ENCODE measurements at places on chromosomes 3 and 15. TPM values are rescaled to one million over a fixed set of nuclear protein-coding genes. Genes with fewer than 3 reads are reported as not detected.

The GP5 gene
- not detected for total RNA-seq

The UACA gene
- 171 TPM for total RNA-seq

GRCh38 chr3:175695251-175695650, 836.1 kb downstream of the NAALADL2 start:
- DNase-seq: no peak
- H3K27ac ChIP-seq: no peak overlapping the region
- H3K36me3 ChIP-seq: no peaks in the 10 kb centered on the region
- peaks cover 14% of the 10 kb centered on the region for H3K4me1 ChIP-seq

DNA sequence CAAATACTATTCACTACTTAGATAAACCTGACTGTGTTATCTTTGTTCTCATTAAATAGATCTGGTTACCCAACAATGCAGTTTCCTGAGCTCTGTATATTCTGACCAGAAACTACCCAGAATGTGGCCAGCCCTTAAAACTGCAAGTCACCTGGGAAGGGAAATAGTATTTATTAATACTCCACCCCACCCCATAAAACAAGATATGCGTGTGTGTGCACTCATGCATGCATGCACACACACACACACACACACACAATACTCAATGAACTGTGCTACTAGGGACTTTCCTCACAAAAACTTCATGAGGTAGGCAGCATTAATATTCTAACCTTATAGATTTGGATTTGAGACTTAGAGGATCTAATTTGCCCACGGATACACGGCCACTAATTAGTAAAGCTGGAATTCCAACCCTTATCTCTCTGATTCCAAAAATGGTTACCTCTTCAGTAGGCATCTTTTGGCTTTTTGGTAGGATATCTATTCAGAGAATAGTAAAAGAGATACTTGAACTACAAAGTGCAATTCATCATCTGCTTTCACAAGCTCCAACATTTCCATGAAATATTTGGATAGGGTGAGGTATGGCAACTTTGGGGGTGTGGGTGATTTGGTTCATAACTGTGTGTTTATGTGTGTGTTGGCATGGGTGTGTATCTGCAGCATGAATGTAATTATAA, 197.0 kb upstream of the CFAP20DC start:
- H3K27me3 ChIP-seq: no peaks in the 10 kb centered on the region
- DNase-seq: no peak
- no peak overlapping the region for H3K27ac ChIP-seq
- H3K4me1 ChIP-seq: peaks cover 17% of the 10 kb centered on the region
- H3K4me3 ChIP-seq: no peak overlapping the region

DNA sequence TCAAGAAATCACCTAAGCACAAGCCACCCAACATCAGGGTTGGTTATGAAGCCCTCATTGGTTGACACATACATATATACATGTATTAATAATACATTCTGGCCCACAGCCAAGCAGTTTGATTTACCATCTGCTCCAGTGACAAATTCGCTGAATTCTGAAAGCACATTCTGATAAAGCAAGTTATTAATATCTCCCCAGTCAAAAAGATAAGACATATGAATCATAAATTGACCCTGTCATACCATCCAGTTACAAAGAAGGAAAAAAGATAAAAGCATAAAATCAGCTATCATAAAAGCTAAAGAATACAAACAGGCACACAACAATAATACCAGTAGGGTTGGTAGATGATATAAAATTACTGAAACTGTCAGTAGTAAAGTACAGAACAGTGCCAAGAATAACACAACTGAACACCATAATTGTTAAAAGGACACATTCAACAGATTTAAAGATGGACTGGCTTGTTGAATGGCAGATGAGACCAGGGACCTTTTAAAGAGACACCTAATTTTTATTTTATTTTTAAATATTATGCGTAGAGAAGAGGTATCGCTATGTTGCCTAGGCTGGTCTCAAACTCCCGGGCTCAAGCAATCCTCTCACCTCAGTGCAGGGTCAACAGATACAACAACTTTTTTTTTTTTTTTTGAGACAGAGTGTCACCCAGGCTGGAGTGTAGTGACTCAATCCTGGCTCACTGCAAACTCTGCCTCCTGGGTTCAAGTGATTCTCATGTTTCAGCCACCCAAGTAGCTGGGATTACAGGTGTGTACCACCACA, 7.7 kb downstream of the SNX4 start:
- H3K4me1 ChIP-seq: peaks cover 26% of the 10 kb centered on the region
- no peak for DNase-seq
- H3K4me3 ChIP-seq: no peak overlapping the region
- peak overlapping the region; percentile 84 for H3K27ac ChIP-seq
- peaks cover 13% of the 10 kb centered on the region for H3K36me3 ChIP-seq

GRCh38 chr15:79357566-79357965, 46.7 kb downstream of the TMED3 start:
- DNase-seq: no peak
- no peak overlapping the region for H3K4me3 ChIP-seq
- no peak overlapping the region for H3K27ac ChIP-seq
- no peaks in the 10 kb centered on the region for H3K27me3 ChIP-seq
- H3K36me3 ChIP-seq: peaks cover 7% of the 10 kb centered on the region
- peaks cover 8% of the 10 kb centered on the region for H3K4me1 ChIP-seq

- peaks cover 3% of the 10 kb centered on the region for H3K4me1 ChIP-seq
- no peaks in the 10 kb centered on the region for H3K27me3 ChIP-seq
- peak; percentile 80 for DNase-seq
- no peak overlapping the region for H3K27ac ChIP-seq
Measured at GRCh38 chr3:12898965-12899755, 57.8 kb upstream of the RPL32 start.

GRCh38 chr3:62201438-62202035, 171.8 kb downstream of the FEZF2 start:
- no peak for DNase-seq
- H3K27me3 ChIP-seq: no peaks in the 10 kb centered on the region
- no peak overlapping the region for H3K4me3 ChIP-seq
- H3K36me3 ChIP-seq: peaks cover 14% of the 10 kb centered on the region
- no peaks in the 10 kb centered on the region for H3K4me1 ChIP-seq
- H3K27ac ChIP-seq: no peak overlapping the region

DNA sequence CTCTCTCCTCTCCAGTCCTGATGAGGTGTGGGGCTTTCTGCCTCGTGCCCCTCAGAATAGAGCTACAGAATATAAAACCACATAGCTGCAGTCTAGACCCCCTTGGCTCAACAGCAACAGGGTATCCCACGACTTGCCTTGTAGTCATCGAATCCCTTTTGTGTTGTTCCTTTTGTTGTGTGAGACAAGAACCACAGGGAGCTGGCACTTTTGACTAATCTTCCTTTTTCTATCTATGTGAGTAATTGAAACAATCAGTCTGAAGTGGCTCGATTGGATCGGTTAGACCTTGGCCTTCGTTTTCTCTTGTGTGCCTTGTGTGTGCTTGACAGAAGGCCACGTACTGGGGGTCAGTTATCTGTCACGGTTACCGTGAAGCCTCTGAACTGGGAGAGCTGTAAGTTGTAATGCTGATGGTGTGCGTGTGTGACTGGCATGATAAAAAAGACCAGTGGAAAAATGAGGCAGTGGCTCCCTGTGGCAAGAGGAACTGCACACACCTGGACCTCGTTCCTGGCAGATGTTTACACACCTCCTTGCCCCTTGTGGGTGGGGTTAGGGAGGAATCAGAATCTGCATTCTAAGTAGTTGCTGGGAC, 23.2 kb upstream of the IQCF6 start:
- H3K4me3 ChIP-seq: no peak overlapping the region
- H3K36me3 ChIP-seq: no peaks in the 10 kb centered on the region
- DNase-seq: no peak

DNA sequence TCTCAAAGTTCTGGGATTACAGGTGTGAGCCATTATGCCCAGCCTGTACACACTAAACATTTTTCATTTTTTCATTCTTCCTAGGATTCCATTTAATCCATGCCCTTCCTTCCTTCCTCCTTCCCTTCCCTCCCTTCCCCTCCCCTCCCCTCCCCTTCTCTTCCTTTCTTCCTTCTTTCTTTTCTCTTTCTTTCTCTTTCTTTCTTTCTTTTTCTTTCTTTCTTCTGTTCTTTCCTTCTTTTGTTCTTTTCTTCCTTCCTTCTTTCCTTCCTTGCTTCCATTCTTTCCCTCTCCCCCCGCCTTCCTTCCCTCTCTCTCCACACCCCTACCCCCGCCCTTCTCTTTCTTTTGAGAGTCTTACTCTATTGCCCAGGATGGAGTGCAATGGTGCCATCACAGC, 40.9 kb upstream of the ATP13A3 start:
- H3K36me3 ChIP-seq: no peaks in the 10 kb centered on the region
- H3K27ac ChIP-seq: peak overlapping the region; percentile 63
- peaks cover 10% of the 10 kb centered on the region for H3K4me1 ChIP-seq
- no peak overlapping the region for H3K4me3 ChIP-seq

DNA sequence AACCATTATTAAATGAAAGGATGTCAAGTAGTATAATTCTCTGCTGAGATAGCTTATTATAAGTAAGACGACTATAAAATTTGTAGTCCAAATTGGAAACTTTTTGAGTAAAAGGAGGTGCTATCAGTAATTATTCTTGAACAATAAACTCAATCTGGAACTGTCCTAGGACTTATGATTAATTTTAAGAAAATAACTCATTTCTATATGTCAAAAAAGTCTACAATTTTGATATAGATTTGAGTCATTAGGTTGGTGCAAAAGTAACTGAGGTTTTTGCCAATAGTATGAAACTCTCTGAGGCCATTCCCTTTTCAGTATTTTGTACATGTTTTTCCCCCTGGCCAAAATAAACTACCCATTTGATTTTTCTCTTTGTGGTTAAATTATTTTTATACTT, 41.0 kb downstream of the LEKR1 start:
- peaks cover 7% of the 10 kb centered on the region for H3K36me3 ChIP-seq
- H3K4me3 ChIP-seq: no peak overlapping the region
- H3K27ac ChIP-seq: no peak overlapping the region
- no peaks in the 10 kb centered on the region for H3K4me1 ChIP-seq
- DNase-seq: no peak

GRCh38 chr15:61685971-61686370, 374.3 kb downstream of the VPS13C start:
- DNase-seq: no peak
- no peaks in the 10 kb centered on the region for H3K4me1 ChIP-seq
- no peak overlapping the region for H3K27ac ChIP-seq
- no peak overlapping the region for H3K4me3 ChIP-seq
- H3K27me3 ChIP-seq: peaks cover 7% of the 10 kb centered on the region
- H3K36me3 ChIP-seq: no peaks in the 10 kb centered on the region

GRCh38 chr15:36791844-36792571, 212.6 kb downstream of the CDIN1 start:
- no peak for DNase-seq
- H3K27ac ChIP-seq: peak overlapping the region; percentile 41
- no peak overlapping the region for H3K4me3 ChIP-seq
- no peaks in the 10 kb centered on the region for H3K27me3 ChIP-seq

GRCh38 chr3:37987315-37987697, 3.3 kb upstream of the VILL start:
- no peaks in the 10 kb centered on the region for H3K27me3 ChIP-seq
- no peak overlapping the region for H3K27ac ChIP-seq
- H3K36me3 ChIP-seq: peaks cover 3% of the 10 kb centered on the region
- no peak overlapping the region for H3K4me3 ChIP-seq
- H3K4me1 ChIP-seq: no peaks in the 10 kb centered on the region
- no peak for DNase-seq

DNA sequence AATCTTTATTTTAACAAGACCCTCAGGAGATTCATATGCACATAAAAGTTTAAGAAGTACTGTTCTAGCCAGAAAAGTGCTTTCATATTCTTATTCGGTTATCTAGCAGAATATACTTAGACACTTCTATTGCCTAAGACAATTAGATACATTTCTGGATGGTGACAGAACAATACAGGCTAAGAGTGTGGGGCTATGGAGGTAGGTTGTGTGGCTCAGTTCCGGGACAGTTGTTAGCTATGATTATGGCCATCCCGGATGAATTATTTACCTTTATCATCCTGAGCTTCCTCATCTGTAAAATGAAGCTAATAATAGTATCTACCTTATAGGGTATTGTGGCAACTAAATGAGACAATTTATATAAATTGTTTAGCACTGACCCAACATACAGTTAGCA, 6.6 kb downstream of the FAM98B start:
- H3K36me3 ChIP-seq: no peaks in the 10 kb centered on the region
- no peaks in the 10 kb centered on the region for H3K27me3 ChIP-seq
- peaks cover 10% of the 10 kb centered on the region for H3K4me1 ChIP-seq
- no peak overlapping the region for H3K4me3 ChIP-seq

DNA sequence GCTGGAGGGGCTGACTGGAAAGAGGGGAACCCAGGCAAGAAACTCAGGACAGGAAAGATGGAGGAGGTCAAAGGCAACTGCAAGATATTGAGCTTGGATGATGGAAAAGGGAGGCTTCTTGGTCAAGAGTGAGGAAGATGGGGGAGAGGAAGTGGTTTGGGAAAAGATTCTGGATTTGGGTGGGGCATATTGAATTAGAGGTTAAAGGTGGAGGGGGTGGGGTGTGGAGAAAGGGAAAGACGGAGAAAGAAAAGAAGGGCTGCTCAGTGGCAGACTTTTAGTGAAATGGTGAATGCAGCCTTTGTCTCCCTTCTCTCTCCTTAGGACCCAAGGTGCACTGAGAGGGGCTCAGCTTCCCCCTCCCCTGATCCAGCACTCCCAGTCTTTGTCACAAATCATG, 655 bp upstream of the FAM3D start:
- no peak for DNase-seq
- H3K27me3 ChIP-seq: peaks cover 8% of the 10 kb centered on the region
- H3K36me3 ChIP-seq: peaks cover 2% of the 10 kb centered on the region
- H3K4me3 ChIP-seq: no peak overlapping the region
- H3K4me1 ChIP-seq: no peaks in the 10 kb centered on the region

DNA sequence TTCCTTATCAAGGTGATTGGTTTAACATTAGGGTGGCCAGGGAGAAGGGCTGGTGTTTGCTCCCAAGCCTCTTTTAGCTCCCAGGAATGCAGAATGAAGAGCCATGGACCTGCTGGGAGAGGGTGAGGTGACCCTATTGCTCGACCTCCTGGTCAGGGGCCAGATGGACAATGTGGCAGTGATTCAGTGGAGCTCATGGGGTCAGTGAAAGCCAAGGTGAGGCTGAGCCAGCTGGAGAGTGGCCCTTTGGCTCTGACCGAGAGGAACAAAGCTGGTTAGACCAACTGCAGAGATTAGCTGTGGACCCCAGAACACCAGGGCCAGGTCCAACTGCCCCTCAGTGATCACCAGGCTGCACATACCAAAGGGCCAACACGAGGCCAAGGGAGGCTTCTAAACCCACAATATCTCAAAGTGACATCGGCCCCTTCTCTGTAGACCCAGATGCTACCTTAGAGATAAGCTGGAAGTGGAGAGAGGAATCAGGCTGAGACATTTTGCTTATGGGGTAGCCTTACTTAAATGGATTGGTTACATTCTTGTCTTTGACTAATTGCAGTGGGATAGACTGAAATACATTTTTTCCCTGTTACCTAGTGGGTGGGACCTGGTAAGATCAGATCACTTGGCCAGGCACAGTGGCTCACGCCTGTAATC, 15.8 kb upstream of the BTBD1 start:
- H3K4me3 ChIP-seq: no peak overlapping the region
- no peak overlapping the region for H3K27ac ChIP-seq
- no peak for DNase-seq
- peaks cover 27% of the 10 kb centered on the region for H3K27me3 ChIP-seq
- peaks cover 2% of the 10 kb centered on the region for H3K4me1 ChIP-seq
- H3K36me3 ChIP-seq: no peaks in the 10 kb centered on the region

GRCh38 chr3:169815590-169816150, 3.0 kb upstream of the LRRC34 start:
- H3K4me1 ChIP-seq: peaks cover 40% of the 10 kb centered on the region
- no peak overlapping the region for H3K27ac ChIP-seq
- no peak overlapping the region for H3K4me3 ChIP-seq

All from chondrocyte (in vitro differentiated cells).